ENCODE measurements at places on chromosomes 13 and 19.

DNA sequence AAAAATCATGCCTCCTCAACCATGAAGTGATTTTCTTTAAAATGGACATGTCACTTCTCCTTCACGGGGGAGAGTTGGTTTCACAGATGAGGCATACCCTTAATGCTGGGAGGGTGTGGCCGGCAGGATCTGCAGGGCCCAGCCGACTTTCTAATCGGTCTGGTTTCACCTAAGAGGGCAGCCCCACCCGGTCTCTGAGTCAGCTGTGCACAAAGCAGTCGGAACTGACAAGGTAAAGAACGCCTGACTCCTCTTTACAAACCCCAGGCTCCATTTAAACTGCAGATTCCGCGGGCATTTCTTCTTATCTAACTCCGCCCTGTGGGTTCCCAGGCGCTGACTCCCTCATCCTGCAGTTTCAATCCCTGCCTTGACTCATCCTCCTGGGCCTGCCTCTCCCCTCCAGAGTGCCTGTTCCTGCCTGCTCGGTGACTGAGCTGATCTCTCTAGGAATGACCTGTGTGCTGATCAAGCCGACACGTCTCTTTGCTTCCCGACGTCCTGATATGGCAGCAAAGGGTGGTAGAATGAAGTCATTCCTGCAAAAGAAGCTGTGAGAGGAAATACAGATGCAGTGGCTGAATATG lies 63.4 kb downstream of the EFNB2 start:
- no peak for DNase-seq

DNA sequence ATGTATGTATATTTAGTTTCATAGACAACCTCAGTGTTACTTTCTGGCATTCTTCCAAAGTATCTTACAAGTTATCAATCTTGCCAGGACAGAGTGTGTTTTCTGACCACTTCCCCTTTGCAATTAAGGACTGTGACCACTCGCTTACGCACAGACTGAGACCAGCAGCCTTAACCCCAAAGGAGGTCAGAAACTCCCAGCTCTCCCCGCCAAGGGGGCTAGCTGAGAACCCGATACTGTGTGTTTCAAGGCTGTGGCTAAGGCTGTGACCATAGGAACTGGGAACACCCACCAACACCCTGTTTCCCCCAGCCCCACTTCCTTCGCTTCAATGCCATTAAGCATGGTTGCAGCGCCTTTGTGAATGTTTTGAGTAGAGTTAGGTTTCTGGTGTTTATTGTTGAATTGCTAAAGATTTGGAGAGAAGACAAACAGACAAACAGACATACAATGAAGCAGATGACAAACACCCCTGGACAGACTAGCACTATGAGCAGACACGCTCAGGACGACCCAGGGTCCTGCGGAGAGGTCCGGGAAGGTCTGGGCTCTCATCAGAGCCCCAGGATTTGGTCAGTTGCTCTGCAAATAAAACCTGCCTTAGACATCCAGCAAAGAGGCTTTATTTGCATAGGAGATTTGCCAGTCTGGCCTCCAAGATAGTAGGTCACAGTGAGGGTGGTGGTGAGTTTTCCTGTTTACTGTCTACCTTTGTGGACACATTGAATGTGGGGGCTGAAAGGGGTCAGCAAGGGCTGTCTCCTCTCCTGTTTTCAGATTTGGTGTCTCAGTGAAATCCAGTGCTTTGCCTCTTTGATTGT lies 25.0 kb upstream of the TNFSF11 start:
- DNase-seq, result peak; percentile 89

DNA sequence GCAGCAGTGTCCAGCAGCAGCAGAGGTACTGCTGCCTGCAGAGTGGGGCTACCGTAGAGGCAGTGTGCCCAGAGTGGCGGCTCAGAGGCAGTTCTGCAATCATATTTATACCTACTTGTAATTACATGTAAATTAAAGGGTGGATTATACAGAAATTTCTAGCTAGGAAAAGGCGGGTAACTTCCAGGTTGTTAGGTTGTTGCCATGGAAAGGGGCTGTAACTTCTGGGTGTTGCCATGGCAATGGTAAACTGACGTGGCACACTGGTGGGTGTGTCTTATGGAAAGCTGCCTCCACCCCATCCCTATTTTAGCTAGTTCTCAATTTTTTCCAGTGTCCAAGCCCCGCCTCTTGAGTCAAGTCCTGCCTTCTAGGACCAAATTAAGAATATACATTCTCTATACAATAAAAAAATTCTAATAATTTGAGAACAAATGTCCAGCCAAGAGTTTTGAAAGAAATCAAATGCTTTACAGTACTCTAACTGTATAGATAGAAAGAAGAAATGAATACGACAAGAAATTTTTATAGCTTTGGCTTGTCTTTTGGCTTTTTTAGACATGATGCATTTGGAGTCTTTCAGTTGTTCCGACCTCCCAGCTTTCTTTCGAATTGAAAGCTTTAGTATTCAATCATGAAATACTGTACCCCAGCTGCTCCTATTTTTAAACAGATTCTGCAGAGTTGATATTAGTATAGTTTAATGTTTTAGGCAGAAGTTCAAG lies 816.6 kb downstream of the DIAPH3 start:
- DNase-seq, result no peak

DNA sequence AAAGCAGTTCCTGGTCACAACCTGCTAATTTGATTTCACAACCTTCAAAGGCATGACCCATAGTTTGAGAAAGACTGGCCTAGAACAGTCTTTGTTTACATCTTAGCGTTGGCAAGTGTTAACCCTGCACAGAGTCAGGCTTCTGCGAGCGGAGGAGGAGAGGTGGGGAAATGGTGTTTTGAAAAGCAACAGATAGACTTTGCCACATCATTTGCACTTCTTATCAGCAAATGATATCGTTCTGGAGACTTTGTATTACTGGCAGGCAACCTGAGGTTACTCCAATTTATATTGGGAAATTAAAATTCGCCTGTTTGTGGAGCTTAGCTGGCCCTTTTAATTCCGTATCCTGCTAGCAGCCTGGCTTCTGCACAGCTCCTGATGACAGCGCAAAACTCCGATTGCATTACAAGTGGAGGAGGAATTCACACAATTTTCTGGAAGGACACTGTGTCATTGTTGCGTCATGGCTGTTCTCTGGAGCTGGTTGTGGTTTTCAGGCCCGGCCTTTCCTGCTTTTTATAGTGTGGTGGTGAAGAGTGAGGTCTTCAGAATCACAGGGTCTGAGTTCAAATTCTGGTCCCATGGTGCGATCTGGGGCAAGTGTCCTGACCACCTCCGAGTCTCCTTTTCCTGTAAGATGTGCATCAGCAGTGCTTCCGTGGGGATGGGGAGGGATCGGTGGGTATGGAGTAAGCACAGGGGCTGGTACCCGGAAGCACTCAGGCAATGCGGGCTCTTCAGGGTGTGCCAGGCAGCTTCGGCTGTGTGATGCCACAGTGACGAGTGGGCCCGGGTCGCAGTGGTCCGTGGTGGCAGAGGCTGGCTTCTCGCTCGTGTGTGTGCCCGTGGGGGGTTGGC lies 49.1 kb upstream of the EHD2 start:
- no peak for DNase-seq

GRCh38 chr19:12946092-12946721 lies 545 bp downstream of the RAD23A start:
- no peak for DNase-seq

DNA sequence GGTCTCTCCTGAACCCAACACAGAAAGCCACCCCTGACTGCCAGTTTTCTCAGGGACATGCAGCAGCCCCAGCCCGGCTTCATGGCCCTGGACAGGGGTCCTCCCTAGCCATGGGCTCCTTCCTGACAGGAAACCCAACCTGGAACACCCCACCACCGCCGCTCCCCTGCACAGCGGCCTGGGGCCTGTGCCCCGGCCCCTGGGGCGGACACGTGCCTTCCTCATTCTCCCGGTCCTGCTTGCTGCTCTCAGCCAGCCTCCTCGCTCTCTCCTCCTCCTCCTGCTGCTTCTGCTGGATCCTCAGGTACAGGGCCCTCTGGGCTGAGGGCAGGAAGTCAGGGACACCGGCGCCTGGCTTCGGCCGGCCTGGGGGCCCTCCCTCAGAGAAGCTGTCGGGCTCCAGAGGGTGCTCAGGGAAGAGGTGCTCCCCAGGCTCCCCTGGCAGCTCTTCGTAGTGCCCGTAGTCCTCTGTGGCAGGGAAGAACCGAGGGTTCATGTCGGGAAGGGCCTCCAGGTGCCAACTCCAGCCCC lies 20.5 kb upstream of the TMEM160 start:
- DNase-seq, result no peak

DNA sequence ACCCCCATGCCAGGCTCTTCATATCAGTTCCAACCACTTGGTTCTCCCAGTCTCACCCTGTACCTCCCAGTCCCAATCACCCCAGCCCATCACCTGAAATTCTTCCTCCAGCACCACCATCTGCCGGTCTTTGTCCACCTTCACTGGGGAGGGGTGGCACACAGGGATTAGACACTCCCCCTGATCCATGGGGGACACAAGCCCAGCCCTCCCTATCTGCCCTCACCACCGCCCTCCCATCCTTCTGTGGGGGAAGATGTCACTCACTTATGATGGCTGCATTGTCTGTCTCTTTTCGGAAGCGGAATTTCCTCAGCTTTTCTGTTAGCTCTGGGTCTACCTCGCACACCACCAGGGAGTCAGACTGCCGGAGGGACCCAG lies 685 bp downstream of the GMFG start:
- no peak for DNase-seq

DNA sequence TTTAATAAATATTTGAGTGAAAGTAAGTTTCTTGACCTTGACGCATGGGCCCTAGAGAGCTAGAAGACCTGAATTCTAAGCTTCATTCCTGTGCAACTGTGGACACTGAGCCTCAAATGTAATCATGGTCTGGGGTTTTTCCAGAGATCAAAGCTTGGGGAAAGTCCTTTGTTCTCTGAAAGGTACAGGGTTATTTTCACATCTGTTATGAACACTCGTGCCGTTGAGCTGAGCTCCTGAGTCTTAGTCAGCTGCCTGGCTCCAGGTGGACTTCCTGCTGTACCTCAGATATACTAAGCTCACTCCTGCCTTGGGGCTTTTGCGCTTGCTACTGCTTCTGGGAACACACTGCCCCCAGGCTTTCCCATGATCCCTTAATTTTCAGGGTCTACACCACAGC lies 7.5 kb upstream of the ZBTB32 start:
- no peak for DNase-seq

GRCh38 chr13:111844682-111845081 lies 222.3 kb upstream of the SOX1 start:
- no peak for DNase-seq

DNA sequence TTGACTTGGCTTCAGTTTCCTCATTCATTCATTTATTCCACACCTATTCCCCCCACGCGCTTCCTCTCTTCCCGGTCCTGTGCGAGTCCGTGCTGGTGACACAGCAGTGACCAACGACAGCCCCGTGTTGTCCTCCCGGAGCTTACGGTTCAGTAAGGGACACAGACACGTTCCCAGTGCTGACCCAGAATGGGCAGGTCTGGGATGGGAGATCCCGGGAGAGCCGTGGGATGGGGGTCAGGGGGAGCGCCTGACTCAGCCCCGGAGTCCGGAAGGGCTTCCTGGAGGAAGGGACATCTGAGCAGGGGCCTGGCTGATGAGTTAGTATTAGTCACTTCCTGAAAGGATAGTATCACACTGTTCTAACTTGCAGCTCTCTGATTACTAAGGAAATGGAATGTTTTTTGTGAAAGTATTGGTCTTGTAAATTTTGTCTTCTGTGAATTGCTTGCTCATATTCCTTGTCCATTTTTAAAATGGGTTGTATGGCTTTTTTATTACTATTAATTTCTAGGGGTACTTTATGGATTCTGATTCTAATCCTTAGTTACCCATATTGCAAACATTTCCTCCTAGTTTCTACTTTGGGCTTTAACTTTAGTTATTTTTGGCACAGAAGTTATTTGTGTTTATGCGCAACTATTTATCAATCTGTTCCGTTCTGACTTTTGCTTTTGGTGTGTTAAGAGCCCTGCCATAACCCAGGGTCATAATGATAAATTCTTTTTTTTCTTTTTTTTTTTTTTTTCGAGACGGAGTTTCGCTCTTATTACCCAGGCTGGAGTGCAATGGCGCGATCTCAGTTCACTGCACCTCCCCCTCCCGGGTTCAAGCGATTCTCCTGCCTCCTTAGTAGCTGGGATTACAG lies 708 bp upstream of the ERCC1 start:
- peak; percentile 72 for DNase-seq

- no peak for DNase-seq
These were observed 386.3 kb downstream of the KCTD12 start for GRCh38 chr13:76499891-76500290.

DNA sequence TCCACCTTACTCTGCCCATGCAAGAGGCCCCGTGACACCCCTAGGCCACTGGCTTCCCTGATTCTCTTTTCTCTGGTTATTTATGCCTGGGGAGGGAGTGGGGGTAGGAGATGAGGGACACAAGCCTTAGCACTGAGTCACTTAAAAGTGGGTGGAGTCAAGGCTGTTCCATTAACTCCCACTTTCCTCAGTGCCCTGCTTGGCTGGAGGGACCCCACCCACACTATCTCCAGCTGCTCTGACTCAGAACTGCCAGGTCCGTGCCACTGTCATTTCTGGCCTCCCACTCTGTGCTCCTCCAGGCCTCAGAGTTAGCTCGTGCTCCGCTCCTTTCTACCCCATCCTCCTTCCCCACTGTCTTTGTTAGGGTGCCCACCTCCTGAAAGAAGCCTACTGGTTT lies 113.4 kb upstream of the UQCRFS1 start:
- no peak for DNase-seq

DNA sequence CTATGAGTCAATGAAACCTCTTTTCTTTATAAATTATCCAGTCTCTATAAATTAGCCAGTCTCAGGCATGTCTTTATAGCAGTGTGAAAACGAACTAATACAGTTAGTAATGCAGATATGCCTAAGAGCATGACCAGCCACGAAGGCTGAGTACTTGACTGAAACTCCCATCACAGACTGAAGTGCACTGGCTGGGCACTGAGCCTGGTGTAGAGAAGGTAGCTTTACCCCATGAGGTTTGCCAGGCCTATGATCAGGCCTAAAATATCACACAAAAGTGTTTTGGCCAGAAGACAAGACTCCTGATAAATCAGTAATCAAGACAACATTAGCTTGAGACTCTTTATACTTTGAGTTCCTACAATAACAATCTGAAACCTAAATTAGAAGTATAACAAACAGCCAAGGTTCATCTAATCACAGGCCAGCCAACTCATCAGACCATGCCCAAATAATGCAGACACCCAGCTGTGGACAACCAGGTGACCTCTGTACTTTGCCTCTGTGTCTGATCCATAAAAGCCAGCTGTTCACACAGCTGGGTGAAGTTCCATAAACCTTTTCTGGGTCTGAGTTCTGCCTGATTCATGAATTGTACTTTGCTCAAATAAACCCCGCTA lies 771.8 kb upstream of the SLITRK1 start:
- no peak for DNase-seq

- peak; percentile 62 for DNase-seq
These were observed 8.8 kb downstream of the GTPBP3 start for GRCh38 chr19:17346109-17346671.

GRCh38 chr13:40060296-40061007 lies 405.0 kb downstream of the COG6 start:
- DNase-seq, result no peak

GRCh38 chr19:51489113-51489512 lies 10.8 kb downstream of the CEACAM18 start:
- no peak for DNase-seq

GRCh38 chr19:1467490-1468273 lies 11.3 kb downstream of the C19orf25 start:
- DNase-seq, result no peak

Data from common myeloid progenitor, CD34-positive (primary cell).